ENCODE measurements at places on chromosomes 4 and X. TPM values are rescaled to one million over a fixed set of nuclear protein-coding genes. Genes with fewer than 3 reads are reported as not detected.
A peak's percentile ranks its signal among the peaks of the same experiment; 100 is the strongest.

- DNase-seq: peak; percentile 3
These were observed 11.9 kb downstream of the BMX start for GRCh38 chrX:15512401-15512965.

DNA sequence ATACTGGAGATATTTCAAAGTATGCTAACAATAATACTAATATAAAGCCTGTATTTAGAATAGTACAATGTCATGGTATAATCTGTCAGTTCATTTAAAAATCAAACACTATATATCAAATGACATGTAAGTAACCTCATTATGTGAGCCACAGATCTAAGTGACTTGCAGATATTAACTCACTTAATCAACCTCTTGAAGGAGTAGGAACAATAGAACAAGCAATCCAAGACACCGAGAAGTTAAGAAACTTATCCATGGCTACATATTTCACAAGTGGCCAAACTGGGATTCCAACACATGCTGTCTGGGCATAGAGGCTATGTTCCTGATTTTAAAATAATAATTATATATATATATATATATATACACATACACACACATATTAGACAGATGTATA lies 554.0 kb downstream of the ARAP2 start:
- no peak for DNase-seq

- DNase-seq: no peak
These were observed 44.3 kb upstream of the CLCN4 start for GRCh38 chrX:10112510-10112909.

DNA sequence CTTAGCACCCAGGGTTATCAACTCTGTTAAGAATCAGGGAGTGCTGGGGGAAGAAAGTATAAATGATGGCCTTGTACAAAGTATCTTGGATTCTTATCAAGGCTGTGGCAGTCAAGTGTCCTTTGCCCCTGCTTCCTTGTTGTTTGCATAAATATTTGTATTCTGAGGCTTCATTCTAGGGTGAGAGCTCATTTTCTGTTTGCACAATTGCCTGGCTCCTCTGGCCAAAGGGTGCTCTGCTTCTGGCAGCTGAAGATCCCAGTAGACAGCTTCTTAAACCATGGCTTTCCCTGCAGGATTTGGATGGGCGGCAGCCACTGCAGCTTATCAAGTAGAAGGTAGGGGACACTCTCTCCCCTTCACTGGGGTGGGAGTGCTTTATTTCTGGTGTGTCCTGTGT lies at the start of gene GBA3:
Gene GBA3, plus strand, starts transcription at position 202 of the 400 bp plus-strand sequence.
- no peak for DNase-seq

DNA sequence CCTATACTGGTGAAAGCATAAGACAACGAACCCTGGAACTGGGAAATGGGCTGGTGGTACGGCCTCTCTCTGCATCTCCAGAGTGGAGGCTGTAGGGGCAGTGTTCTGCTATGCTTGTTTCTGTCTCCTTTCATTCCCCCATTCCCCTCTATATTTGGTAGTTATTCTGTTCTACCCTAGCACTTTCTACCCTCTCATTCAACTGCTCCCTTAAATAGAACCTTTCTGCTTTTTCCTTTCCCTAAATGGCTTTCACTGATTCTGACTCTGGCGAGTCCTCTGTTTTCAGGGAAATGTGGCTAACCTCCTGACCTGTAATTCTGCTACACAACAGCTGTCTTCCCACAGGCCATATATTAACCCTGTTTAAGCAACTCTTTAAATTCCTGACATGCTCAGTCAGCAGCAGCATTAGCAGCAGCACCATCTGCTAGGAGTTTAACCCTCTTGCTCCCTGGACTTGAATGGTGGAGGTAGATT lies 94.2 kb downstream of the CXCL13 start:
- peak; percentile 73 for DNase-seq

PARM1 gene
- total RNA-seq: not detected

GUCY1B1 gene
- 2.1 TPM for total RNA-seq

- DNase-seq: no peak
These were observed 85.7 kb downstream of the TET2 start for GRCh38 chr4:105232374-105232773.

GRCh38 chr4:26468977-26469376 lies 21.3 kb downstream of the CCKAR start:
- no peak for DNase-seq

- DNase-seq: no peak
These were observed 10.7 kb downstream of the MAGED2 start for GRCh38 chrX:54818221-54818620.

DNA sequence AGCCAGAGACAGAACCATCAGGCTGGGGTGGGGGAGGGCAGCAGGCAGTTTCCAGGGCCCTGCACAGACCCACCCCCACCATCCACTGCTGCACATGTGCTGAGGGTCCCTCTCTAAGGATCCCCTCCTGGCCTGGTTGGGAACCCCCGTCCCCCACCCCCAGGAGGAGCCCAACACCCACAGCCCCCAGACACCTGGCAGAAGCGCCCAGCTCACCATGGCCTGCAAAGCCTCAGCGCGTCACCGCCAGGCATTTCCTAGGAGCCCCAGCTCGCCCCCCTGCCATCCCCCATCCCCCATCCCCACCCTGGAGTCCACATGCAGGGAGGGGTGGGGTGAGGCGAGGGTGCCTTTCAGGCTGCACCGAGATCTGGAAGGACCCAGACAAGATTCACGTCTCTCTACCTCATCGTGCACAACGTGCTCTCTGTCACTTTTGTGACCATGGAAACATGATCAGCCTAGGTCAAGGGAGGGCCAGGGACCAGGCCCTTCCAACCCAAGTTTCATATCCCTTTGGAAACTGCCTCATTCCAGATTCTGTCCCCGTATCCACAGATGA lies 9.3 kb downstream of the MXD4 start:
- no peak for DNase-seq

DNA sequence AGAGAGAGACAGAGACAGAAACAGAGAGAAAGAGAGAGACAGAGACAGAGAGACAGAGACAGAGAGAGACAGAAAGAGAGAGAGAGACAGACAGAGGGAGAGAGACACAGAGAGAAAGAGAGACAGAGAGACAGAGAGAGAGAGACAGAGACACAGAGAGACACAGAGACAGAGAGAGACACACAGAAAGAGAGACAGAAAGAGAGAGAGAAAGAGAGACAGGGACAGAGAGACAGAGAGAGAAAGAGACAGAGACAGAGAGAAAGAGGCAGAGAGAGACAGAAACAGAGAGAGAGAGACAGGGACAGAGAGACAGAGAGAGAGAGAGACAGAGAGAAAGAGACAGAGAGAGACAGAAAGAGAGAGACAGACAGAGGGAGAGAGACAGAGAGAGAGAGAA lies 52.9 kb downstream of the CRLF2 start:
- DNase-seq: no peak

DNA sequence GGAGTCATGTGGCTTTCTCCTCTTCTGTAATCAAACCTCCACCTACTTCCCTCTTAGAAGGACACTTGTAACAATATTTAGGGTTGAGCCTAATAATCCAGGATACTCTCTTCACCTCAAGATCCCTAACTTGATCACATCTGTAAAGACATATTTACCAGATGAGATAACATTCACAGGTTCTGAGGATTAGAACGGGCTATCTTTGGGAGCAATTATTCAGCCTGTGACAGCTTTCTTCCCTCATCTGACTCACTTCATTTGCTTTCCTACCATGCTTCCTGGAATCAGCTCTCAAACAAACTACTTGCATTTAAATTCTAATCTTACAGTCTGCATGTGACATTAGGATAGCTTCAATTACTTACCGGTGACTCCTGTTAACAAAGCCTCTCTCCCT lies 133.5 kb upstream of the NDST3 start:
- no peak for DNase-seq

UGT2B15 gene
- total RNA-seq: not detected

ETDB gene
- not detected for total RNA-seq

Data from GM23248 (cell line).